Heart right ventricle (tissue), 16 donors: ENCODE measurements at places on chromosomes 2 and 18. TPM values are rescaled to one million over a fixed set of nuclear protein-coding genes. Genes with fewer than 3 reads are reported as not detected.

Gene TMEM198
- total RNA-seq, result 3.5 TPM

Gene SATB2
- 2.3 TPM for total RNA-seq

Gene COL5A2
- total RNA-seq, result 11.3 TPM

Gene ARHGAP25
- total RNA-seq, result 8.6 TPM

Gene MEP1B
- total RNA-seq, result 0.17 TPM

Gene ABCG5
- total RNA-seq, result not detected

Gene IMPA2
- total RNA-seq, result 31.4 TPM

Gene ADCYAP1
- total RNA-seq, result 0.09 TPM

Gene ING5
- 17.4 TPM for total RNA-seq

Gene INPP1
- 19.0 TPM for total RNA-seq

Gene ESPNL
- total RNA-seq, result 0.20 TPM

Gene SUCLG1
- 195 TPM for total RNA-seq

Gene ARHGEF33
- 0.99 TPM for total RNA-seq

Gene ITGA6
- 45.3 TPM for total RNA-seq

Gene ASXL3
- total RNA-seq, result 5.4 TPM

Gene COLEC12
- 5.4 TPM for total RNA-seq

Gene BMPR2
- 56.4 TPM for total RNA-seq
